IMR-90 (cell line): ENCODE measurements at places on chromosomes 2 and 18.

- DNase-seq = no peak
Measured at GRCh38 chr2:105775809-105776559, 31.3 kb downstream of the NCK2 start.

GRCh38 chr2:108573061-108573460 lies 38.8 kb downstream of the LIMS1 start:
- DNase-seq = peak; percentile 82

DNA sequence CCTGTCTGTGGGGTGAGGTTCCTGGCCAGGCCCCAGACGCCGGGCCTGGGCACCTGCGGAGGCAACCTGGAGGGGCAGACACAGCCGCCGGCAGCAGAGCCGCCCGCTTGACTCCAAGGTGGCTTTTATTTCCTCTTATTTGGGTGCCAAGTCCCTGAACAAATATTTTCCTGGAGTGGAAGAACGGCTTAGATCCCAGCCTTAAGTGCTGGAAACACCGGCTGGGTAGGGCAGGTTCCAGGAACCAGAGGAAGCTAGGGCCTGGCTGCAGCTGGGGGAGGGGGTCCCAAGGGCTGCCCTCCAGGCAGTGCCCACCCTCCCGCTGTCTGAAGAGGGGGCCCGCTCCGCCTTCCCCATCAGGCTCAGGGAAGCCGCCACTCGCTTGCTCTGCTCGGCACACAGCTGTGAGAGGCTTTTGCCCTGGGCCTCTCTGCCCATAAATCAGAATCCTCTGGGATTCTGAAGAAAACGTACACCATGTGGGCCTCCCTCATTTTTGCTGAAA lies 28.2 kb downstream of the SDC1 start:
- DNase-seq = no peak

DNA sequence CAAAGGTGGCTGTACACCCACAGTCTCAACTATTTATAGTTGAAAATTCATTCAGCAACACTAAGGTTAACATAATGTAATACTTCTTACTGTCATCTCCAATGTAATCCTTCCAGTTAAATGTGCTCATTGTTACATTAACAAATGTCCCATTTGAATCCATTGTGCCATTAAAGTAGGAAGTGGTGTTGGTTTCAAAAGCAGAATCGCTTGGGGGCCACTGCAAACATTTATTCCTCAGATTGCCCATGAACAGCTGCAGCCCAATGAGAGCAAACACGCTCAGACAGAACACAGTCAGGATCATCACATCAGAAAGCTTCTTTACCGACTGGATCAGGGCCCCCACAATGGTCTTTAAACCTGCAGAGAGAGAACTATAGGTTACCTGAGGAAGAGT lies 41.4 kb downstream of the SCN3A start:
- no peak for DNase-seq

GRCh38 chr2:102253753-102254150 lies 57.6 kb upstream of the IL1RL1 start:
- DNase-seq = peak; percentile 38

- DNase-seq = peak; percentile 41
Measured at GRCh38 chr2:65430603-65431420, 1.6 kb downstream of the SPRED2 start.

- peak; percentile 69 for DNase-seq
Measured at GRCh38 chr2:163157411-163157810, 318.8 kb upstream of the KCNH7 start.

DNA sequence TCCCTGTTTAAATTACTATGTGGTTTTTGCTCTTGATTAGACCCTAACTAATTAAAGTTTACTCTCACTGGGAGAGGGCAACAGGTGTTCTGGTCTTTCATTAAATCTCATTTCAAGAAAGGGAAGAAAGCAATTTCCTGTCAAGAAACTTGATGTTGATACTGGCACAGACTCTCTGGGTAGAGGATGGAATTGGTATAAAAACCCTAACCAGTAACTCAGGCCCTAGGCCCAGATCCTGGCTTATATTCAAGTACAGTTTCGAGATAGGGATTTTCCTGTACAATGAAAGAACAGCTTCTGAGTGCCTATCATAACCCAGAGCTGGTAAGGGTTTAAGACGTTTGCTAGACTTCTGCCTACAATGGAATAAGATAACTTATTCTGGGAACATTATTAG lies 61.6 kb upstream of the ACYP2 start:
- no peak for DNase-seq

DNA sequence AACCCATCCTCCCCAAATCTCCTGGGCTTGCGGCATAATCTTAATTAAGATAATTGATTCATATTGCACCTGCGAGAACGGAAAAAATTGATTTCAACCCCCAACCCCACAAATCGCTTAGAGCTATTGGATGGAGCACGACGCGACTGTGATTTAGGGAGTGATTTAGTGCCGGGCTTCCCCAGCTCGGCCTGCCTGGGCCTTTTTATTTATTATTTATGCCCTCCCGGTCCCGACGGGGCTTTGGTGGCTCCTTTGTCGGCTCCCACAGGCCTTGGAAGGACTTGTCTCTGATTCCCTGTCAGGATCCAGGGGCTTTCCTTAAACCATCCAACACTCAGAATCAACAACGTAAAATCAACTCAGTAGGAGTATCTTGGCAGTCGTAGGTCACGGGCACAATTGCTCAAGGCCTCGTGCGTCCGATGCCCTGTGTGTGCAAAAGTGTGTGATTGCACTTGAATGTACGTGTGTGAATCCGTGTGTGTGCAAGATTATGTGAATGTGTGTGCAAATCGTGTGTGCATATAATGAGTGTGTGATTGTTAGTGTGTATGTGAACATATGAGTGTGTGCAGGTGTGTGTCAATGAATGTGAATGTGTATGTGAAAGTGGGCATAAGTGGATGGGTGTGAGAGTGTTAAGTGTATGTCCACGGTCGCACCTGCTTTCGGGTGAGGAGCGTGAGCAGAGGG lies 4.3 kb upstream of the NEUROD1 start:
- no peak for DNase-seq

DNA sequence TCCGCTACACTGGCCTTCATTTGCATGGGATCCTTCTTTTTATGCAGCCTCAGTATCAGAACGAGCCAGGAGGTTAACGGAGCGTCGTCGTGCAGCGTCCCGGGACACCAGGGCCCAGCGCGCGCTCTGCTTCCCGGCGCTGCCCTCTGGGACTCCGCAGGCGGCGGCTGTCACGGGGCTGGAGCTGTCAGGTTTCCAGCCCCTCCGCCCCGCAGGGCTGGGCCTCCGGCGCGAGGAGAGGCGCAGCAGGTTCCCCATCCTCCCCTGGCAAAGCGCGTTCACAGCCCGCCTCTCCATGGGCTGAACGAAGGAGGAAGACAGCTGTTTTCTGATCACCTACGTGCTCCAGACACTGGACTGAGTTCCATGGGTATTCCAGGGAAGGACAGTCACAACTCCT lies 12.5 kb upstream of the PAX8 start:
- DNase-seq = no peak

- DNase-seq = peak; percentile 66
Measured at GRCh38 chr2:222613715-222614331, 42.1 kb downstream of the FARSB start.
